ENCODE measurements at places on chromosomes 1 and 21.

- DNase-seq, result no peak
These were observed 1.6 kb downstream of the THBS3 start for GRCh38 chr1:155205969-155206593.

- peak; percentile 25 for DNase-seq
These were observed 74.0 kb upstream of the GPR88 start for GRCh38 chr1:100463791-100464424.

DNA sequence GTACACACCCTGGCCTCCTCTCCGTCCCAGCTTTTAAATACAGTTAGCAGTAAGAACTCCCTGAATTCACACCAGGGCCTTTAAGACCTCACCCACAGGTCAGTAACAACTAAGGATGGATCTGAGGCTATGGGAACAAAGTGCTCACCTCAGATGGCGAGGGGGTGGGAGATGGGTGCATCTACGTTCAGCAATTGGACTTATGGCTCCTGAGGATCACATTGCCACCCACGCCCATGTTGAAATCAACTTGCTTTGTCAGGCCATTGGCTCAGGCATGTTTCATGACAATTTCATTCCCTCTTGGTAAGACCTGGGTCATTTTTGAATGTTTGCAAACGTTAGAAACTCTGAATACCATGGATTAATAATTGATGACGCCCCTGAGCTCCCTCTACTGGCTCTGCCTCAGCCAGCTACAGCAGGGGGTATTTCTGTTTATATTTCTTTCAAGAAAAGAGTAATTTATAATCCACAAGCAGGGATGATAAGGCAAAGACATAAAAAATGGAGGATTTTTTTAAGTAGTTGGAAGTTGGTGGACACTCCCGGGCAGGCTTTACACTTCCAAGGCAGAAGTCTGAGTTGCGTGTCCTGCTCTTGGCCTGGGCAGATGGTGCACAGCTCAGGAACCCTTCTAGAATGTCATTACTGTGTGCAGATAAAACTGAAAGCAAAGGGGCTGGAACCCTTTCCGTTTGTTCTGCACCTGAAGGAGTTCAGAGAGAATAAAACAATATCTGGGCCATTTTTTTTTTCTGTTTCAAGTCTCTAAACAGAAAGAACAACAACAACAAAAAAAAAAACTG lies 13.7 kb upstream of the LBR start:
- DNase-seq, result no peak

DNA sequence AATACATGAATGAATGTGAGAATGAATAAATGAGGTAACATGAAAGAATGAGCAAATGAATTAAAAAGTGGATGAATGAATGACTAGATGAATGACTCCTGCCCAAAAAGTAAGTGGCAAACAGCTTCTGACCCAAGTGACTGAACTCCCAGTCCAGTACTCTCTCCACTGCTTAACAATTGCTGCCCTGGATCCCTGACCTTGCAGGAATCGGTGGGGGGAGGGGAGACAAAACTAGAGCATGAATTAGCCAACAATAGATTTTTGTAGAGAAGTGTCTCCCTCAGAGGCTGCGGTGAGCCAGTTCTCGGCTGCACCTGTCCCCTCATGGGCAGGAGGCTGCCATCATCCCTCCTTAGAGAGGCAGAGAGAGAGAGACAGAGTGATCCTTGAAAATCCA lies 5.9 kb upstream of the GRIK3 start:
- DNase-seq, result no peak

DNA sequence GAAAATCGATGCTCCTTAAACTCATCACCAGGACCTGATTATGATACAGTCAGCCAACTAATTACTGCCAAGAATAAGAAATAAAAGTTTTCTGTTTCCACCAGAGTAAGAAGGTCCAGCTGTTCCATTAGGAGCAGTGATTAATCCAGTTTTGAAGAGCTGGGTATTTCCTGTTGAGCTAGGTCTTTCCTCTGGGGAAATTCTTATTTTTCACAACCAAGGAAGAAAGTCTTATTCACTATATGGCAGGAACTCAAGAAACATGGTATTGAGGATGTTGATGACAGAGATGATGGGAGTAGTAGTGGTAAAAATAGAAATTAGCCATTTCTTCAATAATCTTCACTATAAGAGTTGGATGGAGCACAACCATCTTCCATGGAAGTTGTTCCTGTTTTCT lies 374.6 kb upstream of the RUNX1 start:
- DNase-seq, result no peak

DNA sequence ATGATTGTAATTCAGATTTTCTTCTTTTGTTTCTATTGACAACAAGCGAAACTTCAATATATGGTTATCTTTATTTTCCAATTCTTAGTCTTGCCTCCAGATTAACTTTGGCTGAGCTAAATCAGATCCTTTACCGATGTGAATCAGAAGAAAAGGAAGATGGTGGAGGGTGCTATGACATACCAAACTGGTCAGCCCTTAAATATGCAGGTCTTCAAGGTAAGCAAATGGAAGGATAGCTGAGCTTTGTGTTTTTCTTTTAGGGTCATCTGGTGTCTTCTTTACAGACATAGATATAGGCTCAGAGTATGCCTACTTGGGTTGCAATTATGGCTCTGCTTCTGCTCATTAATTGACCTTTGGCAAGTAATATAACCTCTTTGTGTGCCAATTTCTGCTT lies 37.7 kb downstream of the AGL start:
- no peak for DNase-seq

DNA sequence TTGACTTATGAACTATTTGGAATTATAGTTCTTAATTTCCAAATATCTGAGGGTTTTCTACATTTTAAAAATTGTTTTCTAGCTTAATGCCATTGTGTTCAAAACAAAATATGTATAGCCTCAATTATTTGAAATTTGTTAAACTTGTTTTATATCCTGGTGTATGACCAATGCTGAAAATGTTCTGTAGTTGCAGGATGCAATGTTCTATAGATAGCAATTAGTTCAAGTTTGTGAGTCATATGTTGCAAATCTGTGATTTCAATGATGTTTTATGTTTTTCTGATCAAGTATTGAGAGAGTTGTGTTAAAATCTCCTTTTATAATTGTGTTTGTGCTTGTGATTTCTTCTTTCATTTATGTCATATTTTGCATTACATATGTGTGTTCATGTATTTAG lies 517.5 kb downstream of the ADGRL2 start:
- DNase-seq, result no peak

GRCh38 chr1:169816617-169817016 lies 21.9 kb upstream of the METTL18 start:
- no peak for DNase-seq

DNA sequence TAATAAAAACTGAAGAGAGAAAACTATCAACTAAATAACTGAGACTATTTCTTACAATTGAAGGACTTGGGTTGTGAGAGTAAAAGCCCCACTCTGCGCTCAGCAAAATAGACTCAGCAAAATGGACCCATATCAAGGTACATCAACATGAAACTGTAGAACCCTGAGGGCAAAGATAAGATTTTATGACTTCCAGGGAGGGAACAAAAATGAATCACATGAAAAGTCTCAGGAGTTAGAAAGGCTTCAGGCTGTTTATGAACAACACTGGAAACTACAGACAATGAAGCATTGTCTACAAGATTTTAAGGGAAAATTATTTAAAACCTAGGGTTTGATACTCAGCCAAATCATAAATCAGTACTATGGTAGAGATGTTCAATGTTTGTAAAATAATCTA lies 434.3 kb downstream of the PTPRC start:
- DNase-seq, result no peak

- no peak for DNase-seq
These were observed 32.4 kb downstream of the GREM2 start for GRCh38 chr1:240579511-240579910.

DNA sequence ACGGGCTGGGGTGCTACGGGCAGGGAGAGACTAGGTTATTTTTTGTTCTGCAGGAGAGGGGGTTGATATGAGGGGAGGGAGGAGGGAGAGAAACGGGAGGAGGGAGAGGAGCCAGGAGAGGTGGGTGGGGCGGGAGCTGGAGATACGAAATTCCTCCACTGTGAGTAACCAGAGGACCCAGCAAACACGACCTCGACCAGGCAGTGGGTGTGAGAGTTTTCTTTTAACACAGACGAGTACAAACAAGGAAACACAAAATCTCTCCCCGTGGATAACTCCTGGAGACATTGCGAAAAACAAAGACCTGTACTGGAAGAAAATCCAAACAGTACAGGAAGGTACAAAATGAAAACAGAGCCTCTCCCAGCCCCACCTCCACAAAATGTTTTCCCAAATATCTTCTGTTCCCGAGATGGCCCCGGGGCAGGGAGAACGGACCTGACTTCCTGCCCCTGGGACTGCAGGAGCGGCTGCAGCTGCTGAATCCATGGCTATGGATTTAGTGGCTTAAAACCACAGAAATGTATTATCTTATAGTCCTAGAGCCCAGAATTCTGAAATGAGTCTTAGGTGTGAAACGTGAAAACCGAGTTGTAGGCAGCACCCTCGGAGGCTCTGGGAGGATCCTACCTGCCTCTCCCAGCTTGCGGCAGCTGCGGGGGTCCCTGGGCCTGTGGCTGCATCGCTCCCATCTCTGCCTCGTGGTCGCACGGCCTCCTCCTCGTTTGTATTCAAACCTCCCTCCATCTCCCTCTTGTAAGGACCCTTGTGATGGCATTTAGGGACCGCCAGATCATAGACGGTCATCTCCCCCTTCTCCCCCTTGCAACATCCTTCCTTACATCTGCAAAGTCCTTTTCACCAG lies 82.2 kb downstream of the RIPK4 start:
- DNase-seq, result no peak

GRCh38 chr1:33390542-33390941 lies 40.4 kb downstream of the PHC2 start:
- no peak for DNase-seq

DNA sequence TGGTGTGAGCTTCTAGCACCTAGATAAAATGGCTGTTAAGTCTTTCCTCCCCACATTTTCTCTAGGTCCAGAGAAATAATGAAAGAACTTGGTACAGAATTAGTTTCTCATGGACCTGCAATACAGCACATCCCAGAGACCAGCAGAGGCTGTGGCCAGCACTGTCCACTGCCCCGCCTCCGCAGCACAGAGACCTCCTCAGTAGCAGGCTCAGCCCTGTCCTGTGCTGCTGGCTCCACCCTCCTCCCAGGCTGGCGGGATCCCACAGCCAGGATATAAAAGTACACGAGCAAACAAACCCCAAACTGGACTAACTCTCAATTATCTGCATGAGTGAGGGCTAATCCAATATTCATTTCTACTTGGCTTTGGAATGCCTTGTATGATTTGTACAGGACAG lies 401.5 kb downstream of the RPS6KC1 start:
- no peak for DNase-seq

- DNase-seq, result no peak
These were observed 9.1 kb upstream of the PCNX2 start for GRCh38 chr1:233304489-233305102.

- DNase-seq, result no peak
These were observed 169.0 kb downstream of the LBR start for GRCh38 chr1:225258811-225259210.

DNA sequence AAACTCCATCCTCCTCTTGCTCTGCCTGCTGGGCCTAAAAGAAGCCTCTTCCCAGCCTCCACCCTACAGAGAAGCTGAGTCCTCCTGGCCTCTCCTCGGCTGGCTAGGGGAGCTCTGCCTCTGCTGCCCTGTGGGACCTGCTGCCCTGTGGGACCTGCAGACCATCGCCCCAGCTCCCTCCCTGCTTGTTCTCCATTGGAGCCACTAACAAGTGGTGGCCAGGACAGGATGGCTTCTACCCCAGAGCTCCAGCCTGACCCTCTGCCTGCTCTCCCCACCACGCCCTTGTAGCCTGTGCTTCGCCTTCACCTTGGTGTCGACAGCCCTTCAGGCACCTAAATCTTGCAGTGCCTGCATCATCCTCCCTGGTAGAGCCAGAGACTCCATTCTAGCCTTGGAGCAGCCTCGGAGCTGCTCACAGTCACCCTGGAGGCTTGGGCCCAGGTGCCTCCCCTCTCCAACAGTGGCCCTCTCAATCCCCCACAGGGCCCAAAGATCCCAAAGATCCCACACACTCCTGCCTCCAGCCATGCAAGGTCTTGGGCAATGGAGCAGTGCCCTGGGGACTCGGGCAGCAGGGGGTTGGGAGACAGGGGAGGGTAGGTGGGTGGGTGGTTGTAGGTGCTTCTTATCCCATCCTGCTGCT lies 3.0 kb downstream of the EPS8L3 start:
- no peak for DNase-seq

- DNase-seq, result no peak
These were observed 4.3 kb downstream of the INTS7 start for GRCh38 chr1:212030936-212031528.

GRCh38 chr1:235639226-235640205 lies 10.1 kb downstream of the GNG4 start:
- DNase-seq, result no peak

- no peak for DNase-seq
These were observed 3.3 kb downstream of the SUMO3 start for GRCh38 chr21:44814498-44815023.

DNA sequence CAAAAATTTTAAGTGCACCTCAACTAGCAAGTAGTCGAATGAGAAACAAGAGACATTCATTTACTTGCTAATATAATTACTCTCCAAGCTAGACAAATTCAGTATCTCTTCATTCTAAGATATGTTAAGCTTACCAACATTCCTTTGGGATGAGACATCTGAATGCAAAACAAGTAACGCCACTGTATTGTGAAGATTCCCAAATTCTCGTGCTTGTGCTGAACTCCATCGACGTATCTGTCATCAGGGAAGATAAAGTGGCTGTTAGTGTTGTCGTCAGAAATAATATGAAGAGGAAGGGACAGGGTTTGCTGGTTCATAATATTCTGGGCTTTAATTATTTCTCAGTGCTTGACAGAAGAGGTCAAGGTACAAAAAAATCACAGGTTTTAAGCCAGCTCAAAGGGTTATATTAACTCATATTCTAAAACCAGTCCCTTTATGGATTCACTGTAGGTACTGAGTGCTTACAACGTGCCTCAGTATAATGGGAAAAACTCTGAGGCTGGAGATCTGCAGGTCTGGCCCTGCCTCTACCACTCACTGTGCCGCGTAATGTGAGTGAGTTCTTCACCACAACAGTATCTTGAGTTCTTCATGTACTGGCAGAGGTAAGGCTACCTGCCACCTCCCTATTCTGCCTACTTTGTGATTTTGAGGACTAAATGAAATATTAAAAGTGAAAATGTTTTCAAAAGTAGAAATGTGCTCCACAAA lies 42.0 kb downstream of the PCSK9 start:
- no peak for DNase-seq

DNA sequence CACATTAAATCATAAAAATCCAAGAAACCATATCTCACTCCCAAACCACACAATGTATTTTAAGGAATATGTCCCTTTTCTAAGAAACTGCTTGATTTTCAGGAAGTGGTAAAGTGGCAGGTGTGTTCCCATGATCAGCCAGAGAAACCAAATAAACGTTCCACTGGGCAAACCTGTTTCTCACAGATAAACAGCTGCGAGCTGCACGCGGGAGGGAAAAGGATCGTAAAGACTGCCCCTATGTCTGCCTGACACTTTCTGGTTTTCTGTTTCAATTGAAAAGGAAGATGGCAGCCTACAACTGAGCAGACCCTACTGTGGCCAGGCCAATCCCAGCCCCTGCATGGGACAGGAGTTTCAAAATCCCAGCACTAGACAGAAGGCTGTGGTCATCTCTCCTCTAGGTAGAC lies 36.6 kb downstream of the HIVEP3 start:
- no peak for DNase-seq

All from activated T-cell treated with anti-CD3 and anti-CD28 coated beads for 48 hours (primary cell).